Muscle of arm (tissue), 14 donors: ENCODE measurements at places on chromosomes 3 and 15. TPM values are rescaled to one million over a fixed set of nuclear protein-coding genes. Genes with fewer than 3 reads are reported as not detected.

The A4GNT gene
- not detected for polyA plus RNA-seq

The CPN2 gene
- 0.32 TPM for polyA plus RNA-seq

The CSPG5 gene
- not detected for polyA plus RNA-seq

The PPM1L gene
- 11.3 TPM for polyA plus RNA-seq

The AGTR1 gene
- polyA plus RNA-seq, result not detected

The PRICKLE2 gene
- 11.7 TPM for polyA plus RNA-seq

The C15orf62 gene
- 2.8 TPM for polyA plus RNA-seq

The ITIH4 gene
- 27.0 TPM for polyA plus RNA-seq

The AGBL1 gene
- polyA plus RNA-seq, result 22.3 TPM

The SCAPER gene
- polyA plus RNA-seq, result 88.3 TPM

The RNF111 gene
- 25.2 TPM for polyA plus RNA-seq

The SACM1L gene
- polyA plus RNA-seq, result 30.7 TPM

The NIT2 gene
- polyA plus RNA-seq, result 29.3 TPM

The CHCHD4 gene
- 14.9 TPM for polyA plus RNA-seq

The SLC22A14 gene
- 0.24 TPM for polyA plus RNA-seq

The WDR49 gene
- not detected for polyA plus RNA-seq

The GOLGA8G gene
- not detected for polyA plus RNA-seq

The KBTBD8 gene
- 4.6 TPM for polyA plus RNA-seq

The LMAN1L gene
- polyA plus RNA-seq, result 0.19 TPM

The KLHDC8B gene
- polyA plus RNA-seq, result 102 TPM
